Left lobe of liver (tissue), 2 donors: ENCODE measurements at places on chromosomes 3 and 15. TPM values are rescaled to one million over a fixed set of nuclear protein-coding genes. Genes with fewer than 3 reads are reported as not detected.

- DNase-seq: no peak
These were observed 82.5 kb downstream of the XXYLT1 start for GRCh38 chr3:195188426-195188927.

DNA sequence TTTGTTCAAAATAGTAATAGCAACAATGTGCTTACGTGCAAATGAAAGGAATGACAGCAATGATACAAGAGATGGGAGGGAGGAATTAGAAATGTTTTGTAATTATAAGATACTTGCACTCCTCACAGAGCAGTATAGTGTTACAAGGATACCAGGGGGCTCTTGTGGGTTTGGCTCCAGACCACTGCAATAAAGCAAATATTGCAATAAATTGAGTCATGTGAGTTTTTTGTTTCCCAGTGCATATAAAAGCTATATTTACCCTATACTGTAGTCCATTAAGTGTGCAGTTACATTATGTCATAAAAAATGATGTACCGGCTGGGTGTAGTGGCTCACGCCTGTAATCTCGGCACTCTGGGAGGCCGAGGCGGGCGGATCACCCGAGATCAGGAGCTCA, 864.3 kb downstream of the NSUN3 start:
- no peak for DNase-seq

DNA sequence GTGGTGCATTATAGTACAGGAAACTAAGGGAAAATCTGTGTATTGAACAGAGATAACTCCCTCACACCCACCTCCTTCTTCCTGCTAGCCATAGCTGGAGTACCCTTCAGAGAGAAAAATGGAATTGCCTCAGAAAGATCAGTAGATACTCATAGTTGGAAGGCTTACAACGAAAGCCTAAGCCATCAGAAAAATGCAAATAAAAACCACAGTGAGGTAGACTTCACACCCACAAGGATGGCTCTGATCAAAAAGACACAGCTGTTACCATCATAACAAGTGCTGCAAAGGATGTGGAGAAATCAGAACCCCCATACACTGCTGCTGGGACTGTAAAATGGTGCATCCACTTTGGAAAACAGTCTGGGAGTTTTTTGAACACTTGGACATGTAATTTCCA, 7.4 kb upstream of the DLG1 start:
- DNase-seq: no peak

GRCh38 chr15:66698318-66698961, 3.6 kb upstream of the SMAD6 start:
- peak; percentile 83 for DNase-seq

- DNase-seq: no peak
These were observed 29.9 kb downstream of the CDAN1 start for GRCh38 chr15:42707068-42707467.

GRCh38 chr15:87755226-87755625, 501.3 kb downstream of the NTRK3 start:
- DNase-seq: no peak

DNA sequence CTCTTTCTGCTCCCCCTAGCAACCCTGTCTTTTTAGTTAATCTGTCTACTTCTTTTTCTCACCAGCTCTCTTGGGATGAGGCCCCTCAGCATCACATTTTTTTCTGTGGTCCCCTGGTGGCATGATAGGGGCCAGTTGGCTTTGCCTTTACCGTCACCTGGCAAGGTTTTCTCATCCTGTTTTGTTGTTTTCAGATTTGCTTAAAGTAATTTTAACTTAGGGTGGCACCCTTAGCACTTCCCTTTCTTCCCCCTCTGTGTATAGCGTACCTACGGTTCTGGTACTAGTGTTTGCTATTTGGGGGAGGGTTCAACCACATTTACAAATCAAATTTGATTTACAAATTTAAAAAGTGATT, 35.6 kb downstream of the PDCD6IP start:
- DNase-seq: no peak

DNA sequence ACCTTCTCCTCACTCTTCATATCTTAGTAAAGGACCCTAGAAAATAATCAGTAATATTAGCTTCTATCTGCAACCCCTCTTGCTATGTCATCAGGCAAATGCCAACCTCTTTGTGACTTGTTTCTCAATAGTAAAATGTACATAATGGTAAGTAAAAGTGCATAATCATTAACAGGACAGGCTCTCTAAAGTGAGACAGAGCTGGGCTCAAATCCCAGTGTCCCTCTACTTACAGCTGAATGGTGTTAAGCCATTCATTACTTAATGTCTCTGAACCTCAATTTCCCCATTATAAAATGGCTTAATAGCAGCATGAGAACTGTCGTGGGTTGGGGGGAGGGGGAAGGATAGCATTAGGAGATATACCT, 62.6 kb upstream of the ATP11B start:
- no peak for DNase-seq

Gene SERINC4
- 0.18 TPM for total RNA-seq

Gene ATRIP
- 3.3 TPM for total RNA-seq

Gene RYR3
- not detected for total RNA-seq

Gene ADAMTSL3
- 17.8 TPM for total RNA-seq

Gene CPN2
- 159 TPM for total RNA-seq

Gene GNAT1
- total RNA-seq: 0.08 TPM

Gene LINGO1
- 0.86 TPM for total RNA-seq

Gene SST
- total RNA-seq: not detected
